Prostate gland (tissue), 2 donors: ENCODE measurements at places on chromosomes 12 and 14.
A peak's percentile ranks its signal among the peaks of the same experiment; 100 is the strongest.

DNA sequence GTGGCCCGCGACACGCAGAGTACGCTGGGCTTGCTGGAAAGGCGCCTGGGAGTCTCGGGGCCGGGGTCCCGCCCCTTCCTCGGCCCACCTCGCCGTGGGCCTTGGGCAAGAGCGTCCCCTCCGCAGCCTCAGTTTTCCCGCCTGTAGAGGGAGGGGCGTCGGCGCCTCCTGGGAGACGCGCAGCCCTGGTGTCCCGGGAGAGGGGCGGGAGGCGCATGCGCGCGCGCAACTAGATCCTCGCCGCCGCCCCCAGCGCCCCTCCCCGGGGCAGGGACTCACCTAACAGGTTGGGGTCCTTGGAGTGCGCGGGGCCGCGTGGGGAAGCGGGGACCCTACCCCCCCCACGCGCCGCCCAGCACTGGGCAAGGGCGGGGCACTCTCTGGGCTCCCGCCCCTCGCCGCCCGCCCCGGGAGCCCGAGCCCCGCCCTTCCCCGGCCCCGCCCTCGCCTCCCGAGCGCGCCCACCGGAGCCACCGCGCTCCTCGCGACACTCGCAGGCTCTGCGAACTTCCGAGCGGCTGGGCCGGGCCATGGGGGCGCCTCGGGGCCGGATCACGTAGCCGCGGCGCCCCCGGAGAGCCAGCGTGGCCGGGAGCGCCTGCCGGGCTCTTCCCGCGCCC, at the start of gene KIF26A:
TSS of gene KIF26A (plus strand) at position 490 of the 620 bp plus-strand sequence. CDS start 136 bp downstream, outside the sequence.
- DNase-seq, result no peak

- DNase-seq, result no peak
These were observed 40.2 kb downstream of the UBE3B start for GRCh38 chr12:109517619-109518018.

GRCh38 chr12:76460807-76461206, 98.8 kb downstream of the OSBPL8 start:
- DNase-seq, result no peak

GRCh38 chr12:53236443-53237111, 4.6 kb upstream of the RARG start:
- no peak for DNase-seq

DNA sequence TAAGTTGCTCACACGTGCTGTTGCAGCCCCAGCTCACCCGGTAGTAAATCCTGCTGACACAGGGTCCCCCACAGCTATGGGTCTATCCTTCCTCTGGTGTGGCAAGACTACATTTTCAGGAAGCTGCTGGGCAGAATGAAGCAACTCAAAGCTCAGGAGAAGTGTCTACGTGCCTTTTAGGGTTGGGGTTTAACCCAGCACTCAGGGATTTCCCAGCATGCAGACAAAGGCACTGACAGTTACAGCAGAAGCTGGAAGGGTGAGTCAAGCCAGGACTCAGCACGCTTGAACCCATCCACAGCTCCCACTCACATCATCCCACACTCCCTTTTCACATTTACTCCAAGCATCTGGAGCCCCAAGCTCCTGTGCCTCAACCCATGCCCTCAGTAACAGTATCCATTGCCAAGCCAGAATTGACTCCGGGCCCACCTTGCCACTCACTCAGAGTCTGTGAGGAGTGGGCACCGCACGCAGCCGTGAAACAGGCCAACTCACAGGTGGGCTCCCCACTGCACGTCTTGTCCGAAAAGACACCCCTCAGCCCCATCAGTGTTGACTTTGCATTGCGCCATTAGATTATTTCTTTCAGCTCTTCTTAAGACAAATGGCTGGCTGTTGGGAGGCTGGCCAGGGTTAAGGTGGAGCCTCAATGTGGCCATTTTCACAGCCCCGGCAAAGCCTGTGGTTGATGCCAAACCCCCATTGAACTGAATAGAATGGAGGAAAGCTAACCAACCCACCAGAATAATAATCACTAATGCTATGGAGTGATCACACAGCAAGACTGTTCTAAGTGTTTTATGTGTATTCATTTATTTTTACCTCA, 59.6 kb downstream of the ZFP36L1 start:
- DNase-seq, result no peak

DNA sequence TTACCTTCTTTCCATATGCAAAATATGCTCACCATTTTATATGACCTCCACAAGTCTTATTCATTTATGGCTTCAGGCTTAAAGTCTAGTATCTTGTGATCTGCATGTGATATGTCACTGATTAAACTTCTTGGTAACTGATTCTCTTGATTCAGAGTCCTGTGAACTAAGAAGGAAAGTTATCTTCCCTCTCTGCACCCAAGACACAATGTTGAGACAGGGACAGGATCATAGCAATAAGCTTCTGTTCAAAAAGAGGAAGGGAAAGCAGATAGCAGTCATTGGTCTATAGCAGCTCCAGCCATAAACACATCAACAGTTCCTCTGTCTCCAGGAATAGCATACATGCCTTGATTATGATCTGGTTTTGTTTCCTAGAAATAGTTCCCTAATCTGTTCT, 103.1 kb downstream of the UNC79 start:
- DNase-seq, result no peak

GRCh38 chr12:1531654-1532374, 62.6 kb downstream of the FBXL14 start:
- no peak for DNase-seq

DNA sequence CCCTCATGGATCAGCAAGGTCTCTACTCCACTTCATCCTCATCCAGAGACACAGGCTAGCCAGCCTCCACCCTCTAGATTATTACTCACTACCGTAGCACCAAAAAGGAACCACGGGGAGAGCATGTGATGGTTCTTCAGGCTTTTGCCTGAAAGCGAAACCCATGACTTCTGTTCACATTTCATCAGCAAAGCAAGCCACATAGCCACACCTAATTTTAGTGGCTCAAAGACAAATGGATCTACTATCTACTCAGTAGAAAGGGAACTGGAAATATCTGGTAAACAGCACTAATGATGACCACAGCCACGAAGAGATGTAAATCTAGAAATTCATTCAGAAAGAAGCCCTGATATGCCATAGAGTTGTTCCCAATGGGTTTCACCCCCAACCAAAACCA, 51.4 kb downstream of the VCPKMT start:
- no peak for DNase-seq

GRCh38 chr12:93502802-93503623, 35.7 kb downstream of the MRPL42 start:
- DNase-seq, result peak; percentile 36

DNA sequence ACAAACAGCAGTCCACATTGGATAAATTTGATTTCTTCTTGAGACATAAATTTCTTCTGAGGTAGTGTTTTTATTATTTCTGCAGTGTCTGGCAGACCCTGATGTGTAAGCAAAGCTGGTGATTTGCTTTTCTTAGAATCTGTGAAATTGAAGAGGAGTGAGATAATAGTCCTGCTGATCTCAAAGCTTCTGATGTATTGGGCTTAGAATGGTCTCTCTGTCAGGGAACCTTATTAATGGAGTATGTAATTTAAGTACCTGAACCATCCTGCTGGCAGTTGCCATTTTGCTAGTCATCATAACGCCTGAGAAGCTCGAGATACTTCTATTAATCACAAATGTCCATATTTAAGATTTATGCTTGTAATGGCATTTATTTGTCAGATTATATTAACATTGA, 464.5 kb upstream of the PRICKLE1 start:
- DNase-seq, result no peak
